Psoas muscle (tissue), 8 donors: ENCODE measurements at places on chromosomes 13 and 19. TPM values are rescaled to one million over a fixed set of nuclear protein-coding genes. Genes with fewer than 3 reads are reported as not detected.

GRCh38 chr13:109516186-109516585 is 270.2 kb downstream of the IRS2 start:
- no peak overlapping the region for H3K4me3 ChIP-seq
- no peaks in the 10 kb centered on the region for H3K36me3 ChIP-seq
- H3K27ac ChIP-seq: no peak overlapping the region
- DNase-seq: no peak

DNA sequence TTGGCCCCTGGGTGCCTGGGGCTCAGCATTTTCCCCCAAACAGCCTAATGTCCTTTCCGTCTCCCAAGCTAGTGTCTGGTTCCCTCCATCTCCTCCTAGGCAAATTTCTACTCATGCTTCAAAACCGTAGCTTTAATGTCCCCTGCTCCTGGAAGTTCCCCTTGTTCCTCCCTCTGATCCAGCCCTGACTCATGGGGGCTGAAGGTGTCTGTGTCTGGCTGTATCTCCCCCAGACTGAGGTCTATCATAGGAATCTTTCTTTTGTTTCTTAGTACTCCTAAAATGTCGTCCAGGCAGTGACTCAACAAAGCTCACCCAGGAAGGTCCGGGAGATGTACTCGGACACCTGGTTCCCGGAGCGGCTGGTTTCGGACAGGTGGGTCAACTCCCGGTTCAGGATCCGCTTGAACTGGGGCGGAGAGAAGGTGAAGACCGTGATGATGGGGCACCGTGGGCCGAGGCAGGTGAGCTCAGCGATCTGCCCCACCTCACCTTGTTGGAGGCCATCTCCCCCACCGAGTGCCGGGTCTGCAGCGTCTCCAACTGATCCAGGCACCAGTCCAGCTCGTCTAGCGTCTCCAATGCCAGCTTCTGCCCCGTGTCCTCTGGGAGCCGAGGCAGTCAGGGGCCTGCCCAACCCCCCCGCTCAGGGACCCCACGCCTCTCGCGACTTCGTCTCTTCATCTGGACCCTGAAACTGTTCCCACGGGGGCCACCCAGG is 6.2 kb downstream of the PDE4C start:
- no peak overlapping the region for H3K27ac ChIP-seq
- DNase-seq: no peak

DNA sequence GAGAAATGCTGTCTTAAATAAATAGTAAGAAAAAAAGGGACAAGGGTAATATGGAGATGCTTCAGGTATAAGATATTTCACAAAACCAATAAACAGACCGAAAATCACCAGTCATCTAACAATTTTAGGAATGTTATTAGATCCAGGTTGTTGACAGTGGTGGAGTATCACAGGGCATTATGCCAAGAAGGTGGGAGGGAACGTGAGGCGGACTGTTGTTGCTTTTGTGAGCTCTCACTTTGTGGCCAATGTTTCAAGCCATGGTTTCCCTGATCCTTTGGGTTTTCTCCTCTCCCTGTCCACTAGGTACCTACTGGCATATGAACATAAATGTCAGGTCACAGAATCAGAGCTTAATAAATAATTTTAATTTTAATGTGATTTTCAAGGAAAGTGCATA is 790.3 kb upstream of the SLITRK1 start:
- no peaks in the 10 kb centered on the region for H3K36me3 ChIP-seq
- no peak overlapping the region for H3K27ac ChIP-seq
- H3K27me3 ChIP-seq: no peaks in the 10 kb centered on the region
- DNase-seq: no peak
- no peak overlapping the region for H3K4me3 ChIP-seq

DNA sequence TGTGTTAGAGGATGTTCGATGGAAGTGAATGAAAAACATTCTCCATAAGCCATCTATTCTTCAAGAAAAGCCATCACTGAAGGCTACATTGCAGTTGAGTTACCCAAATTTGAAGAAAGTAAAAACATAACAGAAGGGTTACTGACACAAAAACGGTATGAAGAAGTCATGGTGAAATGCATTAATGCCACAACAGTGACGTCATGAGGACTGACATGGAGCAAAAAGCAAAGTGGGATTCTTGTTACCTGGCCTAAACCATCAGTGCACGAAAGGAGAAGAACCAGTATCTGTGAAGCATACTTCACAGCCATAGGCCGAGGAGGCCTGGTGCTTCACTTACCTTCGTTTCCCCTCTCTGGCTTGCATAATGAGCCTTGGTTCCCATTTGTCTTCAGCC is 58.7 kb downstream of the LRRC63 start:
- H3K36me3 ChIP-seq: no peaks in the 10 kb centered on the region
- DNase-seq: no peak
- H3K4me3 ChIP-seq: no peak overlapping the region
- H3K27ac ChIP-seq: no peak overlapping the region
- no peaks in the 10 kb centered on the region for H3K27me3 ChIP-seq
- no peaks in the 10 kb centered on the region for H3K4me1 ChIP-seq

DNA sequence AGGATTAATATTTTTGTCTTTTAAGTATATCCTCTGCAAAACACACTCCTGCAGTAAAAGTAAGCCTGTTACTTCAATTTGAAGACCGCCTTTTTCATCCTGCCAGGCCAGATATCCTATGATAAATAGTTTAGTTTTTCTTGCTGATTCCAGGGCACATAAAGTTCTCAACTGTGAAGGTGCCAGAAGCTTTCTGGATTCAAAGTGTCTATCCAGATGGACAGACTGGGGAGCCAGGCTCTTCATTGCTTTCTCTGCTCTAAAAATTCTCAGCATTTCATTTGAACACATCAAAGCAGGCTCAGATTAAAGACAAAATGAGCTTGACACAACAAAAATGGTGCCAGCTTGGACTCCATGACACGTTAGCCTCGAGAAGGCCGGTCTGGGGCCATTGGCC is 53.6 kb upstream of the UBL3 start:
- H3K27ac ChIP-seq: no peak overlapping the region
- no peaks in the 10 kb centered on the region for H3K36me3 ChIP-seq
- no peak for DNase-seq
- H3K4me3 ChIP-seq: no peak overlapping the region

DNA sequence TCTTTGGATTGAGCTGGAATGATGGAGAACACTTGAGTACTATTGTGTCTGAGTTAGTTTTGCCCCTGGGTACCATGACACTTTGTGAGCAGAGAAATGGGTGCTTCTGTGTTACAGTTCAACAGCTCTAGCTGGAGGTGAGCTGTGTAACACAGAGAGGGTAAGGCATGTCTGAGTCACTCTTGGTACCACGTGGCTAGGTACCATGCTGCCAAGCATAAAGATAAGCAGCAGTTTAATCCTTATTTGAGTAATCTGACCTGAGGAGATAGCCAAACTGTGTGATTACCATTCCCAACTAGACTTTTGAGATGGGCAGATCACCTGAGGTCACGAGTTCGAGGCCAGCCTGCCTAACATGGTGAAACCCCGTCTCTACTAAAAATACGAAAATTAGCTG is 122.0 kb downstream of the OLFM4 start:
- H3K27ac ChIP-seq: no peak overlapping the region
- H3K4me3 ChIP-seq: no peak overlapping the region
- H3K36me3 ChIP-seq: no peaks in the 10 kb centered on the region

The SIGLEC5 gene
- not detected for total RNA-seq

The FAM216B gene
- not detected for total RNA-seq

The LAIR1 gene
- 3.5 TPM for total RNA-seq

The IRS2 gene
- 18.2 TPM for total RNA-seq

The WDR62 gene
- 0.81 TPM for total RNA-seq

The KLK14 gene
- total RNA-seq: not detected
